Mammary epithelial cell (primary cell): ENCODE measurements at places on chromosomes 6 and 20.

- no peak for DNase-seq
Observed at GRCh38 chr20:62454904-62455636, 20.7 kb downstream of the GATA5 start.

DNA sequence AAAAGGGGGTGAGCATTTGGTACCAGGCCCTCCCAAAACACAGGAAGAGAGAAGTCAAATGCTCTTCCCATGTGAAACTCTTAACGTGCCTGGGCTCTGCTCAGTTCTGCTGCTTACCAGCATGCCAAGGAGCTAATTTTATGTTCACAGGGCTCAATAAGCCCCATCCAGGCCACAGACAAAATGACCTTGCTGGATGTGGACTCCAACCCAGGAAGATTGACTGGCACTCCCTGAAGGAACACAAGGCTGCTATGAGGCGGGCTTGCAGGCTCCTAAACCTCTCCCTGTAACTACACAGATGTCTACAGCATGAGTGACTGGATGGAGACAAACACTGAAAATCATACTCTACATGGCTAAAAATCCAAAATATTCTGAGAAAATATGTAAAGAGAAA is 50.6 kb downstream of the CHD6 start:
- no peak for DNase-seq

DNA sequence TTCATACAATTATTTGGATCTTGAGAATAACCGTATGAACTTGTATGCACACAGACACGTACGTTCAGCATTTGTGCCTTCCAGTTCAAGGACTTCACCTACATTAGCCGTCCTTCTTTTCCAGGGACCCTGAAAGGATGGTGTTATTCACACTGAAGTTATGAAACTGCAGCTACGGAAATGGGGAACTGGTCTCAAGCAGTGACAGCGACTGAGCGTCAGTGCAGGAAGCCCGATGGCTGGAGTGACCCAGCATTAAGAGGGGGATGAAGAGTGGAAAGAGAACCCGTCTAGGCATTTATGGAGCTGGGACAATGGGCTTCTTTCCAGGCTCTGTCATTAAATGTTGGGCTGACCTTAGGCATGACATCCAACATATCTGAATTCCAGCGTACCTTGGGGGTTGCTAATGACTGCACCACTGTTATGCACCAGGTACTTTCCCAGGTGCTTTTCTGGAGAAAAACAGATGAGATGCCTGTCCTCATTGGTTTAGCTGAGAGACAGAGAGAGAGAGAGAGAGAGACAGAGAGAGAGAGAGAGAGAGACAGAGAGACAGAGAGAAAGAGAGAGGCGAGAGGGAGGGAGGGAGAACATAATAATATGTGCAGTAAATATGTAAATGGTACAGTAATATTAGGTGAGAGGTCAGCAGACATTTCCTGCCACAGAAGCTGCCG is 204.7 kb upstream of the EXOC2 start:
- no peak for DNase-seq

- DNase-seq, result peak; percentile 41
Observed at GRCh38 chr6:16146028-16146427, 17.1 kb downstream of the MYLIP start.

GRCh38 chr20:41133709-41134361 is 3.5 kb upstream of the PLCG1 start:
- DNase-seq, result peak; percentile 98

DNA sequence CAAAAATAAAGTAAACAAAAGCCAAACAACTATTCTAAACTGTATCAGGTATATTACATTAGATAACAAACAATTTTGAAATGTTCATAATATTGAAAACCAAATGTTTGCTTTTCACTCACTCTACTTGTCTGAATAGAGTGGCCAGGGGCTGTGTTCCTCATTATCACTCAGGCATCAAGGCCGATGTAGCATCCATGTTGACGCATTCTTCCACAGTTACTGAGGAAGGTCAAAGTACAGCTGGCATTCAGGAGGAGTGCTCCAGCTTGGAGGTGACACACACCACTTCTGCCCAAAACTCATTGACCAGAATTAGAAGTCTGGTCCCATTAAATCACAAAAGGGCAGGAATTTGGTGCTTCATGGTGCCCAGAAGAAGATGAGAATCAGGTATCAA is 137.6 kb upstream of the MANEA start:
- DNase-seq, result no peak

DNA sequence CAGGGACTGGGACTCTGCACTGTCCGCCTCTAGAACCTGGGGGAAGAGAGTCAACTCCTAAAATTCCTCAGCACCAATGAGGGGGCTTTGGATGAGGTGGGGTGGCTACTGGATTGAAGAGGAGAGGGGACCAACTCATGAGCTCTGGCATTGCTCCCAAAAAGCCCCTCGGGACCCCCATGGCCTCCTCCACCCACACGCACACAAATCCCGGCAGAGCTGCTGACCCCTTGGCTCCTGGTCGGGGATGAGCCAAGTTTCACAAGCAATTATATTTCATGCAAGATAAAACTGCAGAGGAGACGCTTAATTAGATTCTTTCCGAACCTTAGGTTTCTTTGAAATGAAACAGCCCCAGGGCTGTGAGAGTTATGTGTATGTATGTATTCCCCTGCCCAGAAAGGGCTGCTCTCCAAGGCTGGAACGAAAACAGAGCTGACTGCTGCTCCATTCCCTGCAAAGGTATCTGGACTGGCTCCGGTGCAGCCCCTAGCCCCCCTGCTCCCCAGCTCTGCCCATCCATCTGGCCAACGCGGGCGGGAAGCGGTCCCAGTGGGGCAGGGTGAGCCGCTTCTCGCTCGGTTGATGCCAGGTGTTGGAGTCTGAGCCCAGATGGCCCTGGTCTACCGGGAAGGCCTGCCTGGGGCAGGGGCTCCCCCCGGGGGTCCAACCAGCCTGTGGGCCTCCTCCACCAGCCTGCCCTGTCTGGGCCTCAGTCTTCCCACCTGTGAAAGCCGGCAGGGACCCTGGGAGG is 46.8 kb upstream of the STX16 start:
- no peak for DNase-seq

DNA sequence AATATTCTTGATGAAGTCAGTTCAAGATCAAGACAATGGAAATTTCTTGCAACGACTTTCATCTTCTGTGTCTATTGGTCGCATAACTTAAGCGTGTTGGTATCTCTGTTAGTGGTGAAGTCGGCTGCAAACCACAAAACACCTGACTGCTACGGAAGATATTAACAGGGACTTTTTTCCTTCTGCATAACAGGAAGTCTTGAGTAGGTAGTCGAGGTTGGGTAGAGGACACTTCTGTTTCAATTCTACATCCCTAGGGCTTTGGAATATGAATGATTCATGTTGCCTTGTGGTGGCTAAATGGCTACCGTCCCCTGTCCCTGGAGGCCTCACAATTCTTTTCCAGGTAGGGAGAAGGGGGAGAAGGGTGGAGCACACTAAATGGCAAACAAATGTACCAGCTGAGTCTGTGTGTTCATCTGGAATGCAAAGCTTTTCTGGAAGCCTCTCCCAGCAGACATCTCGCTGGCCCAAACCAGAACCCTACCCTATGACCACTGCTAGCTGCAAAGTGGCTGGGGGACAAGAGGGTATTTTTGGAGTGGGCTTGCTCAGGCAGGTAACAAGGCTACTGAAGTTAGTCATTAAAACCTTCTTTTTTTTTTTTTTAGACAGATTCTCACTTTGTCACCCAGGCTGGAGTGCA is 34.6 kb upstream of the NKX2-2 start:
- no peak for DNase-seq

- DNase-seq, result no peak
Observed at GRCh38 chr6:3406362-3406821, 50.5 kb downstream of the SLC22A23 start.

GRCh38 chr6:161482517-161482858 is 208.6 kb upstream of the AGPAT4 start:
- DNase-seq, result no peak

DNA sequence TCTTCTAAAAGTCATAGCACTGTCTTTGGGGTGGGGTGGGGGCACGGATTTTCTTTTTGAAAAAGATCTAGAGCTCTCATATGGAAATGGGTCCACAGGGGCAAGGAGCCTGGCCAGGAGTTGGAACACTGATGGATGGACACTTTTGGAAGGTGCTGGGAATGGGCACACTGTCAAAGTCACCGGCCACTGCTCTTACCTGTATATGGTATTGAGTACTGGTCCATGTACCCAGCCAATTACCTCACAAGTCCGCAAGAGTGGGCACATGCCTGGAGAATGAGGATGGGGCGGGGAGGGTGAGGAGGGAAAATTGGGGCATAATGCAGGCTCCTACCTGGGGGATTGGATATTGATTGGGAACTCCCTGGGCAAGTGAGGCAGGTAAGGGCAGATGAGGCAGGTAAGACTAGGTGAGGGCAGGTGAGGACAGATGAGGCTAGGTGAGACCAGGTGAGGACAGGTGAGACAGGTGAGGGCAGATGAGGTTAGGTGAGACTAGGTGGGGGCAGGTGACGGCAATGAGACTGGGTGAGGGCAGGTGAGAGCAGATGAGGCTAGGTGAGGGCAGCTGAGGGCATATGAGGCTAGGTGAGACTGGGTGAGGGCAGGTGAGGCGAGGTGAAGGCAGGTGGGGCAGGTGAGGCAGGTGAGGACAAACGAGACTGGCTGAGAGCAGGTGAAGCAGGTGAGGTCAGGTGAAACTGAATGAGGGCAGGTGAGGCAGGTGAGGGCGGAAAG is 167.9 kb downstream of the NRN1 start:
- DNase-seq, result no peak
